ENCODE measurements at places on chromosomes 13 and 19. TPM values are rescaled to one million over a fixed set of nuclear protein-coding genes. Genes with fewer than 3 reads are reported as not detected.

RFX1 gene
- total RNA-seq = 19.9 TPM

DNA sequence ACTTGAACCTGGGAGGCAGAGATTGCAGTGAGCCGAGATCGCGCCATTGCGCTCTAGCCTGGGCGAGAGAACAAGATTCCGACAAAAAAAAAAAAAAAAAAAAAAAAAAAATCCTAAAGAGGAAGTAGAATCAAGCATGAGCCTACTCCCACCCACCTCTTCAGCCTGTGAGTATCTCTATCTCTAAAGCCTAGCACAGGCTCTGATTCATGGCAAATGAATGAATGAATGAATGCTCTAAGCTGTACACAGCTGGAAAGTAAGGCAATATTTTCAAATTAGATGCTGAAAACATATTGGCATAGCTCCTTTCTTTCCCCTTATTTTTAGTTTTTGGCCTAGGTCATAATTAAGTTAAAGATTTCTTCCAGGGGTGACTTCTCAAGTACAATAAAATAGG, 35.7 kb upstream of the FAM216B start:
- DNase-seq = no peak

- no peak for DNase-seq
Observed at GRCh38 chr19:15015946-15016542, 33.2 kb upstream of the CASP14 start.

GRCh38 chr13:80037505-80037888, 303.4 kb downstream of the SPRY2 start:
- DNase-seq = no peak

FLT3LG gene
- 15.4 TPM for total RNA-seq

LACC1 gene
- total RNA-seq = 5.5 TPM

DNA sequence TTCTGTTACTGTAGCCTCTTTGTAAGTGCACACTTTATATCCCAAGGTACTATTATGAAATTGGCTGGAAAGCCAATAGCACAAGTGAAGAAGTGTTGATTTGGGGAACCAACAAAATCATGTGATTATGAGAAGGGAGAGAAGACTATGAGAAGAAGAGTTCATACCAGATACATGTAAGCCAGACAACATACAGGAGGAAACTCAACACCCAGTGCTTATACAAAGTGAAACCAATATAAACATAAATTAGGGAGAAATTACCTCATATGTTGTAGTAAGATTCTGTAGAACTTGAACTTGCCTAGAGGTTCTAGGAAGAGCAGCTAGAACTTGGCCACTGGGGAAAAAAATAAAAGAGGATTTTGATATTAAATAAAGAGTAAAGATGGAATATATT, 17.4 kb downstream of the CPB2 start:
- DNase-seq = no peak

DNA sequence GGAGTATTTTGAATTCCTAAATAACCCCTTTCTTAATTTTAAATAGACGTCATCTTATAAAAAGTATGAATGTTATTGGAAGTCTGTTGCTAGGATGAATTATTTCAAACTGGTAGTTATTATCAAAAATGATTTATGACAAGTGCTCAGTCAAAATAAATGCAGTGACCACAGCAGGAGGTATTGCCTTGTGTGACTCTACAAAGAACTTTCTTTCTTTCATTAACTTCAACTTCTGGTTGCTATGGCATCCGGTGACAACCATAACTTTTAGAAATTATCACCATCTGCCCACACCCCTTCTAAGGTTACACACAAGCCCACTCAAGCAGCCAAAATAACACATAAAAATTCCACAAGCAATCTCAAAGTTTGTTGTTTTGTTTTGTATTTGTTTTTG, 189.9 kb downstream of the DACH1 start:
- DNase-seq = no peak

GRCh38 chr13:98112456-98112855, 30.4 kb upstream of the FARP1 start:
- no peak for DNase-seq

GRCh38 chr19:14031719-14032480, at the start of gene IL27RA:
Gene IL27RA, plus strand, starts transcription at chr19:14031762. Its CDS starts 111 bp downstream, at chr19:14031873.
- peak; percentile 70 for DNase-seq

Measured in activated B cell treated with CpG ODN at 0.5 μM for 24 hours (primary cell).